ENCODE measurements at places on chromosomes 4 and X.

DNA sequence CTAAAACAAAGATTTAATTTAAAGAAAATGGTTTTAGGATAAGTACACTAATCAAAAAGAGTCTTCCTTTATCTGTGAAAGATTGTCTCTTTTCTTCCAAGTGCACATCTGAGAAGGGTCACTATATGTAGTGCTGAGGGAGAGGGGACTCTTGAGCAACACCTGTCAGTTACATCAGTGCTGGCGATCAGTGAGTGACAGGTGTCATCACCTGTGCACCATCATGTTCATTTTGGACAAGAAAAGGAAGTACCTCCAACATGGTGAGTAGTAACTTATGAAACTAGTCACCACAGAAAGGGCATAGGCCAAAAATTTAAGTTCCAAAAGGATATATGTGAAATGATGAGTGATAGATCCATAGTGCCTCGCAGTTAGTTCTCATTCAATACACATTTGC lies 55.7 kb downstream of the MCUB start:
- DNase-seq, result no peak

GRCh38 chr4:31194823-31195222 lies 474.7 kb downstream of the PCDH7 start:
- no peak for DNase-seq

- no peak for DNase-seq
These were observed 17.6 kb upstream of the KIAA1210 start for GRCh38 chrX:119145241-119145653.

GRCh38 chr4:40629401-40630334 lies at the start of gene RBM47:
RBM47 (minus strand) TSS chr4:40629864; CDS start chr4:40438893, 190,971 bp downstream.
- DNase-seq, result no peak

DNA sequence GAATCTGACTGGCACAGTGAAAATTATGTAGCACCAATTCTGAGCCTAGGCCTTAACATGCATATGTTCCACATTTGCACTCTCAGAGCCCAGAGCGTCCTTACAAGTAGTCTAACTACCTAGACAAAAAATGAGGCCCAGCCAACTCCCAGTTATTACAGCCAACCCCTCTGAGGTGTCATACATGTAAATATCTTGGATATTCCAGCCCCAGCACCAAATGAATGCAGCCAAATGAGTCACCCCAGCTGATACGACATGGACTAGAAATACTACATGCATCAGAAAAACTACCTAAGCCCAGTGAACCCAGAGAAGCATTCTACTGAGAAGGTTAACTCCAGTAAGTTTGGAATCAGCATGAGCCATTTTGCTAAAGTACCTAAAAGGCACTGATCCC lies 145.1 kb downstream of the STPG2 start:
- no peak for DNase-seq

- no peak for DNase-seq
These were observed 262.6 kb upstream of the RPS6KA3 start for GRCh38 chrX:20529301-20529700.

GRCh38 chrX:150201841-150202240 lies 161.3 kb upstream of the MAMLD1 start:
- no peak for DNase-seq
